Common myeloid progenitor, CD34-positive (primary cell): ENCODE measurements at places on chromosomes 5 and 9.
A peak's percentile ranks its signal among the peaks of the same experiment; 100 is the strongest.

- DNase-seq, result no peak
Observed at GRCh38 chr5:165108809-165109208, 1603.4 kb downstream of the MAT2B start.

DNA sequence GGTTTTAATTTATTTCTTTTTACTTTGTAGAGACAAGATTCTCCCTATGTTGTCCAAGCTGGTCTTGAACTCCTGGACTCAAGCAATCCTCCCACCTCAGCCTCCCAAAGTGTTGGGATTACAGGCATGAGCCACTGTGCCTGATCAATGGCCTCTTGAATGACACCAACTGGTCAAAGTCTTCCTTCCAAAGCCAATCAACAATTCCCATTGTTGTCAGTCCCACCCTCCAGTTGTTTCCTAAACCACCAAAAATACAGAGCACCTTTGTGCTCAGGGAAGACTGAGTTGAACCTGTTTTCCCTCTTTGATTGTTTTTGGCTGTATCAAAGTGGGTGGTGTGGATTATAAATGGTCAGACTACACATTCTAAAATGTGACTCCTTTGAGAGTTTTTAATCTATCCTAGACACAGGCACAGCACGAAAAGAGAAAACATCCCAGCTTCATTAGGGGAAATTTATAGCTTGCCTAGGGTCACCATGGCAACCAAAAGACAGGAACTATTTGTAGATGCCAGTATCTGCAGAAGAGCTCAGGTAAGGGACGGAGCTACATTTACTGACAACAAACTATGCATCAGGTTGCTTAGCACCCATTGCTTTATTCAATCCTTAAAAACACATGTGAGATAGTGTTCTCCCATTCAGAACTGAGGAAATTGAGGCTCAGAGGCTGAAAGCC is 27.6 kb upstream of the ATP6V1G1 start:
- DNase-seq, result peak; percentile 42

DNA sequence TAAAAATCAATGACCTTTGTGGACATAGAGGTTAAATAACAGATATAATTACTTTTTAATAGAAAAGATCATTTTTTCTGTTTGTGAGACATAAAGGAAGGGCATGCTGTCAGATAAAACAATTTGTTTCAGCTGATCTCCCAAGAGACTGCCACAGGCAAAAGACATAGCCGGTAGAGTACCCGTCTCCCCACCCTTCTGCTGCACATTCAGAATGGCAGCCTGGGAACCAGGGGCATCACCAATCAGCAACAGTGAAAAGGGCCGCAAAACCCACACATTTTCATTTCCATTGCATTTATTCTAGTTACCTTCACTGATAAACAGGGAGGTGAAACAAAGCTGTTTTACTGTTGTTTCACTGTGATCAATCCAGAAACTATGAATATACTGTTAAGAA is 357.7 kb downstream of the ARRDC3 start:
- no peak for DNase-seq

DNA sequence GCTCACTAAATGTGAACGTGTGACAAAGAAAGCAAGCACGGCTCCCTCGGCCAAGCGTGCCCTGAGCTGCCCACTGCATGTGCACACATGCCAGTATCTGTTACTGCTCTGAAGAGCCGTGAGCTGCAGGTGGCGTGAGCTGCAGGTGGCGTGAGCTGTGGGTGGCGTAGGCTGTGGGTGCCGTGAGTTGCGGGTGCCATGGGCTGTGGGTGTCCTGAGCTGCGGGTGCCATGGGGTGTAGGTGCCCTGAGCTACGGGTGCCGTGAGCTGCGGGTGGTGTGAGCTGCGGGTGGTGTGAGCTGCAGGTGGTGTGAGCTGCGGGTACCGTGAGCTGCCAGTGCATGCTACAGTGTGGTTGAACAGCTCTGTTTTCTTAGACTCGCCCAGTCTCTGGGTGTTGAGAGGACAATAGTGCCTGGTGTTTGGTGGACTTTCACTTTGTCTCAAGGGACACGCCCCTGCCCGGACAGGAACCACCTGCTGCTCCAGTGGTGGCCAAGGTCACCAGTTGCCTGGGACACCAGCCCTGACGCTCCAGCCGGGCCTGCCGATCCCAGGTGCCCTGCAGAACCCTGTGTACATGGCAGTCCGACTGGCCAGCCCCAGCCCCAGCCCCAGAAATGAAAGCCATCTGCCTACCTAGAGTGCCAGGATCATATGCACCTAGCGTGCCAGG is 6.7 kb downstream of the CCDC187 start:
- DNase-seq, result no peak

- DNase-seq, result peak; percentile 52
Observed at GRCh38 chr9:92986176-92987119, 39.1 kb downstream of the FGD3 start.

GRCh38 chr5:59487068-59487686 is 406.3 kb downstream of the PDE4D start:
- no peak for DNase-seq

- DNase-seq, result no peak
Observed at GRCh38 chr5:34411470-34412346, 244.4 kb upstream of the RAI14 start.

- DNase-seq, result no peak
Observed at GRCh38 chr9:97842960-97843359, 10.1 kb upstream of the FOXE1 start.

GRCh38 chr9:83622939-83623678 is at the start of gene IDNK:
Gene IDNK, plus strand, starts transcription at chr9:83623143. Its CDS starts 29 bp downstream, at chr9:83623172.
- DNase-seq, result peak; percentile 84
